ENCODE measurements at places on chromosomes 7 and 10.
A peak's percentile ranks its signal among the peaks of the same experiment; 100 is the strongest.

- DNase-seq, result peak; percentile 62
These were observed at the start of gene RHOBTB1 for GRCh38 chr10:60944058-60944909. Gene RHOBTB1 (minus strand): TSS chr10:60944185. CDS start chr10:60911542, 32,643 bp downstream.

DNA sequence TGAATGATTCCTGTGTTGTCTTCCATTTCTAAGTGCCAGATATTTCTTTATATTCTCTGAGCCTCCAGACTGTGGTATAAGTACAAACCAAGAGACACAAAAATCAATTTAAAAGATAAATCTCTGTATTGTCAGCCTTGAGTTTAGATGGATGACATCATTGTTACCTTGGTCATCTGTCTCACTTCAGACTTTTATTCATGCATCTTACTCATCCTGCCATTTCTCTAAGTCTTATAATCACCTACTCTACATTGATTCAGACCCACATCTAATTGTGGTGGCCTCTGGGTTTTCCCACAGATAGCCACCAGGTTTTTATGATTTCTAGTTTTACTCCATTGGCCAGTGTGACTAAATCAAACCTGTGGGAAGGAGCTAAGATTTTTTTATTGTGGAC is 26.8 kb upstream of the HDAC9 start:
- no peak for DNase-seq

- no peak for DNase-seq
These were observed 11.2 kb downstream of the C10orf120 start for GRCh38 chr10:122688293-122688989.

DNA sequence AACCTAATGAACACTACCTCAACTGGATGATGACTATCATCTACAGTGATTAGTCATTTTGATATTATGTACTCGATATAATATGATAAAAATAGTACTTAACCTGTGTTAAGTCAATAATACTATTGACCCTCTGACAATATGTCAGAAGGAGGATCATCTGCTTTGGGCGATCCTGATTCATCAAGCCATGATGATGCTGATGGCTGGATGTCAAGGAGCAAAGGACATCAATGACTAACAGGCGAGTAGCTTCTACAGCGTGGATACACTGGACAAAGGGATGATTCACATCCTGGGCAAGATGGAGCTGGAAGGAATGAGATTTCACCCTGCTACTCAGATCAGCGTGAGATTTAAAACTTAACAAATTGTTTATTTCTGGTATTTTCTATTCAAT is 94.4 kb upstream of the SKAP2 start:
- DNase-seq, result no peak

DNA sequence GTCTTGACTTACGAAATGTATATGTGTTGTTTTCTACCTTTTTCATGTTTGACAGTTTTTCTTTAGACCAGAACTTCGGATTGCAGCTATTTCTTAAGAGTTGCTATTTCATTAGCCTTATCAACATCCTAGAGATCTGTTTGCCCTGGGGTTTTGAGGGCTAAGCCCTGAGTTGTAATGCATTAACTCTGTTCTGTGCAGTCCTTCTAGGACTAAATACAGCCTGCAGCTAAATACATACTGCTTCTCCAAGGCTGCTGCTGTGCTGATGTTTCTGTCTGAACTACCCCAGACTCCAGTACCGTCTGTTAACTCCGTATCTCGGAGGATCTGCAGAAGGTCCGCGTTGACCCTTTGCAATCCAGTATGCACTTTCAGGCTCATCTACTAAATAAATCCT is 26.5 kb downstream of the KIAA1217 start:
- no peak for DNase-seq

DNA sequence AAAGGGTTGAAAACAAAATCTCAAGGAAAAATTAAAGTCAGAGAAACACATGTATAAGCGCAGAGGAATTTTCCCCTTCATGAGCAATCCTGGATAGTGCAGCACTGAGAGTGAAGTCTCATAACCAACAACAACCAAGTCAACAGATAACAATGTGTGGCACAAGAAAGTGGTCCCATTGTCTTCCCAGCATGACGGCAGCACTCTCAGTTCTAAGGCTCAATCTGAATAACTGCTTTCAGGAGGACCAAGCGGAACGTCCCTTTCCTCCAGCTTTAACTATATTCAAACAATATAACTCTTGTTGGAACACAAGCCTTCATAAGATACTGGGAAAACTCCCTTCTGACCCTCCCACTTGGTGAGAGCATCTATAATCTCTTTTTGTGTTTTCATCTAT is 137.9 kb downstream of the RAPGEF5 start:
- no peak for DNase-seq

- DNase-seq, result no peak
These were observed 1.7 kb downstream of the URGCP start for GRCh38 chr7:43904533-43905208.

DNA sequence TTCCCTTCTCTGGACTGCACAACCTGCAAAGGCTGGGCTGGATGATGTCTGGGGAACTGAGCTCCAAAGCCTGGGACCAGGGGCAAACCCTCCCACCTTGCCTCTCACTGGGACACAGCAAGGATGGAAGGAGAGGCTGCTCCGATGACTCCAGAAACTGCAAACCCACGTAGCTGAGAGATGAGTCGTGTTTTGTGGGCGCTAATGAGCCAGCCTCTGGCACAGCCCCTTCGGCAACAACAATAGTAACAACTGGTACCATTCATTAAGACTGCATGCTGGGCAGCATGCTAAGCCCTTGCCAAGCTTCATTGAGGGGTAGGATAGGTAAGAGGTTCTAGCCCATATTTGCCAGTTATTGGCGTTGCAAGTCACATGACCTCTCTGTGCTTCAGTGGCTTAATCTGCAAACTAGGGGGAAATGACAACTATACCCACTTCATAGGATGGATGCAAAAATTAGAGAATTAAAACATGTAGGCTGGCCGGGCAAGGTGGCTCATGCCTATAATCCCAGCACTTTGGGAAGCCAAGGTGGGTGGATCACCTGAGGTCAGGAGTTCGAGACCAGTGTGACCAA is 145.9 kb downstream of the SH3PXD2A start:
- no peak for DNase-seq

- DNase-seq, result no peak
These were observed 91.2 kb upstream of the PLPP4 start for GRCh38 chr10:120365872-120366271.

DNA sequence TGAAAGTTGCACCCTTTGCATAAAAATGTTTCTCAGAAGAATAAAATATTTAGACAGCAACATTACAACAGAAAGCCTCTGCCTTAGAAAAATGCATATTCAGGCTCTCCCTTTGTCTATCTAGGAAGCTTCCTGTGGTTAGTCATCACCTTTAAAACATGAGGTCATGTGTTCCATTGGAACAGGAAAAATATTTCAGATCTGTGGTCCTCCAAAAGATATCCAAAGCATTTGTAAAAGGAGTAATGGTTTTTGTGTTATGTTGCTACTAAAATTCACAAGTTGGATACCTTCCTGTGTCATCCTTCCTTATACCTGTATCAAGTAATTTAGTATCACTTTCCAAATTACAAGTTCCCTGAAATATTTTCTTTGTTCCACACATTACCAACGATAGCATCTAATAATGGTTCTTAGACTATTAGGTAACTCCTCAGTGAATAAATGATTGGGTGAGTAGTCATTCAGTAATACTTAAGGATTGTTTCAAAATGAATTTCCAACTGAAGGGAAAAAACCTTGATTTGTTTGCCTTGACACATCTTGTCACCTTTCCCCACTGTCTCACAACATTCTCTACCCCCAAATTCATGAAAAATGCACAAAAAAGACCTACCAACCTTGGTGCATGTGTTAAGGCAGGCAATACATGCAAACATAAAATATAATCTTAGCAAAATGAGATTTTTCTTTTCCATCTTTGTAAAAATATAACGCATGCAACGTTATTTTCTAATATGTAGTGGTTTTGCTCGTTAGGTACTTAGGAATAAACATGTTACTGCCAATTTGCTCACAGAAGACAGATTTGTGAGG is 19.7 kb upstream of the RHOBTB1 start:
- DNase-seq, result no peak

DNA sequence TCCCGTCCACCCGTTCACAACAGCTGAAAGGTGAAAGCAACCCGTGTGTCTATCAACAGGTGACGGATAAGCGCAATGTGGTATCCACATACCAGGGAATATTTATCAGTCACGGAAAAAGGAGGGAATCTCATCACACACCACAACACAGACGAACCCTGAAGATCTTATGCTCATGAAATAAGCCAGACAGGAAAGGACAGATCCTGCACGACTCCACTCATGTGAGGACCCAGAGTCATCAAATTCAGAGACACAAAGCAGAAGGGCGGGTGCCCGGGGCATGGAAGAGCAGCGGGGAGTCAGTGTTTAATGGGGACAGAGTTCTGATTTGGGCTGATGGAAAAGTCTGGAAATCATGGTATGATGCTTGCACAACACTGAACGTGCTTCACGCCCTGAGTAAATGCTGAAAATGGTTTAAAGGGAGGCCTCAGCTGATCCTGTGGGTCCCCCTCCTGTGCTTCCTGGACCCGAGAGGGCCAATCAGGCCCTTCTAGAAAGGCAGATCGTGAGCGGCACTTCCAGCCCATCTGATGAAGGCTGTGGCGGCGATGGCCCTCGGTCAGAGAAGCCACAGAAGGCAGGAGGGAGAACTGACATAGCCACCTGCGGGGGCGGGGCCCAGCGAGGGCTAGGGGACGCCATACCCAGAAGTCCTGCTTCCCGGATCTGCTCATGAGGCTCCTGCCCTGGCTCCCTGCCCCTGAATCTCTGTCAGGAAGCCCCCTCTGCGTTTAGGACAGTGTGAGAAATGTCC is 19.1 kb downstream of the WDR86 start:
- DNase-seq, result no peak
